Lower leg skin (tissue), 4 donors: ENCODE measurements at places on chromosomes 4 and X. TPM values are rescaled to one million over a fixed set of nuclear protein-coding genes. Genes with fewer than 3 reads are reported as not detected.

DNA sequence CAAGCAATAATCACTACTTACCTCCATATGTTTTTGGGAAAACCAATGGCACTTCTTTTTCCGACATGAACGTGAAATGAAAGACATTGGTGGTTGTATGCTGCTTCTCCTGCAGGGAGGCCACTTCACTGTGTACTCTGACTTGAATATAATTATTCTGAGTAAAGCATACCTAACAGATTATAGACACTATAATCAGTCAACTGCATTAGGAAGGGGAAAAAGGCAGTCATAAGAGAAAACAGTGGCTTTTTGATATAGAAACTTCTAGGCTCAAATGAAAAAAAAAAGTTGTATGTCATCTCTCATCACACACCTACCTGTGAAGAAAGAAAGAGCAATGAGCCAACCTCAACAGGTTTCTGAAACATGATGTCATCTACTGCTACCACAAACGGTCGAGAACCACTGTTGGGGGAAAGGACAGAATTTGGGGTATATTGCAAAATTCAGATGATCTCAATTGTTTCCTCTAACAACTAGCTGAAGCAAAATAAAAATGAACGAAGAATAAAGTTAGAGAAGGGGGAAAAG, 37.4 kb downstream of the PRDX4 start:
- DNase-seq, result no peak

DNA sequence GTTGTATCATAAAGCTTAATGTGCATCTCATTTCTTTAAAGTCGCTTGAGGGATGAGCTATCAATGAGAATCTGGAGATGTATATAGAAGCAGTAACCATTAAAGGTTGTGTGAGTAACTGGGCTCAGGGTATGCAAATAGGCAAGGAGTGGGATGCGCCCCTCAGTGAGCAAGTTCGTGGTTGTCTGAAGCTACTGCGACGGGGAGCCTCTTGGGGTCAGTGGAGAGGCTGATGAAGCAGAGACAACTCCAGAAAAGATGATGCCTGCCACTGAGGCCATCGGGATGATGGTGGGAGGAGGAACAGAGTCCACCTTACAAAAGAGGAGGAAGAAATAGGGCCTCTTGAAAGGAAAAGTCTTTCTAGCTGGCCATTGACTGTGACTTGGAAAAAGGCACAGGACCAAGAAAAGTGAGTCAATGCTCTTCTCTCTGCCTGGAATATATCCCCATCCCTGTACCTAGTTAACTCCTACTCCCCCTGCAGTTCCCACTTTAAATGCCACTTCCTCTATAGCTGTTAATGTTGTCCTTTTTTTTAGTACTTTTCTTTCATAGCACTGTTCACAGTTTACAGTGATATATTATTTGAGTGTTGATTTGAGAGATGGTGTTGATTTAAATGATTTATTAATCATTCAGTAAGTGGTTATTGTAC, 51.4 kb upstream of the LSM6 start:
- DNase-seq, result no peak

- peak; percentile 46 for DNase-seq
Measured at GRCh38 chrX:56790778-56791177, 61.7 kb downstream of the NBDY start.

- DNase-seq, result no peak
Measured at GRCh38 chr4:13626492-13627177, 890 bp downstream of the BOD1L1 start.

DNA sequence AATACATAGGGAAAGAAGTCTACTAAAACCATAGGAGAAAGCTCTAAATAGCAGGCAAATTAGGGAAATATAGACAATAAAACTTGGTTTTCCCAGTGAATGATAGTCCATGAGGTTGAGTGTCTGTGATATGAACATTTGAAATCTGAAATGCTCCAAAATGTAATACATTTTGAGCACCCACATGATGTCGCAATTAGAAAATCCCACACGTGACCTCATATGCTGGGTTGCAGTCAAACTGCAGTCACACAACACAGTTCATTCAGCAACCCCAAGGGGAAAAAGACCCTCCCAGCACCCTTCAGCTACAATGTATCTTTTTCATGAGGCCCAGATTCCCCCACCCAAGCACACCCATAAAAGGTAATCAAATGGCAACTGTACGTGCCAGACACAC, 155.6 kb downstream of the BTC start:
- no peak for DNase-seq

DNA sequence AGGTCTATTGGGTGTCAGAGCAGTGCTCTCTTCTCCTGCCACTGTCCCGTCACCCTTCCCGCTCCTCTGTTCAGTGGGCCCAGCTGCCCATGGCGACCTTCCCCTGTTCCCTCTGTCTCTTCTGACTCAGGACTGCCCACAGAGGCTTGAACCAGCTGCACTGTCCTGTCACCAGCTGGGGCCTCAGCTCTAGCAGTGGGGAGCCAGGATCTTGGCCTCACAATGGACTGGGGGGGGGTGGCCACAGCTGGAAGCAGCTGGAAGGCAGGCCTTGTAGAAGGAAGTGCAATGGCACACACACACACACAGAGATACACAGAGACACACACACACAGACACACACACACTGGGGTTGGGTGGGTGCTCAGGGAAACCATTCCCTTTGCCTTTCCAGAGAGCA, 114.0 kb upstream of the PJA1 start:
- no peak for DNase-seq

GRCh38 chrX:70231666-70232065, 2.8 kb upstream of the AWAT1 start:
- DNase-seq, result no peak

DNA sequence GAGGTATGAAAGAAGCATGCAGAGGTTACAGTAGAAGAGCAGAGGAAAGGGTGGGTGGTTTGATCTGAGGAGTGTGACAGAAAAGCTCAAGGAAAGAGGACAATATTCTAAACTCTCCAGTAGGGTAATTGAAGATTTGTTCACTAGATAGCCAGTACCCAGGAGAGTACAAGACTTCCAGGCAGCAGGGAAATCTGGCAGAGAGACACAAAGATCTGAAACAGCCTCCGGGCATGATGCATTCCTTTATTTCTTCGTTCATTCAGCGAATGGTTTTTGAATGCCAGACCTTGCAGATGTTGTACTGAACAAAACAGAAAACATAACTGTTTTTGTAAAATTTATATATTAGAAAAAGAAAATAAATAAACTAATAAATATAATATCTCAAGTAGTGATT, 766.6 kb downstream of the FAT4 start:
- no peak for DNase-seq

GRCh38 chrX:10486373-10486772, 134.0 kb downstream of the MID1 start:
- peak; percentile 16 for DNase-seq

- DNase-seq, result no peak
Measured at GRCh38 chr4:15013585-15013984, 11.3 kb downstream of the CPEB2 start.

DNA sequence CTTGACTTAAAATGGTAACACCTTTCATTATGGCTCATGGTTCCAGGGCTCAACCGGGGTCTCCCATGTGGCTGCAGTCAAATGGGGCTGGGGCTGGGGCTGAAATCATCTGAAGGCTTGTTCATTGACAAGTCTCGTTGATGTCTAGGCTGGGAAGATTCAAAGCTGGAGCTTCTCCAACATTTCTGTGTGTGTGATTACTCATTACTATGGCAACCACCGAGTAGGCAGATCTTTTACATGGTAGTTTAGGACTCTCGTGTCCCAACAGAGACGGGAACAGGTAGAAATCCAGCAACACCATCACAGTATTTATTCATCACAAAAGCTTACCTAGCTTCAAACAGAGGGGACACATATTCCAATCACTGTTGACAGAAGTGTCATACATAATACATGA, 7.8 kb downstream of the YTHDC1 start:
- DNase-seq, result no peak

DNA sequence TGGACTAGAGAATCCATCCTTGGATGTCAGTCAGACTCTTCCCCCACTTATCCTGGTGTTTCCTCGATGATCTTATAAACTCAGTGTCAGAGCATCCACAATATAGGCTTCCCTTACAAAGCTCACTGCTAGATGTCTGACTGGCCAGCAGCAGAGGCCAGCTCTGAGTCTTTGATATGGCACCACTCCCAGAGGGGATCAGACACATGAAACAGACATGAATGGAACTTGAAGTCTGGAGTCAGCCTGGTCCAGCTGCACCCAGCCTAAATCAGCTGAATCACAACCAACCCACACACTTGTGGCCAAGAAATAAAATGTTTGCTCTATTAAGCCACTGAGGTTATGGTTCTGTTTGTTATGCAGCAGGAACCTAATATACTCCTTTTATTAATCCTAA, 129.6 kb upstream of the MED14 start:
- DNase-seq, result no peak

GRCh38 chrX:18449236-18449635, 23.8 kb downstream of the CDKL5 start:
- DNase-seq, result no peak

DNA sequence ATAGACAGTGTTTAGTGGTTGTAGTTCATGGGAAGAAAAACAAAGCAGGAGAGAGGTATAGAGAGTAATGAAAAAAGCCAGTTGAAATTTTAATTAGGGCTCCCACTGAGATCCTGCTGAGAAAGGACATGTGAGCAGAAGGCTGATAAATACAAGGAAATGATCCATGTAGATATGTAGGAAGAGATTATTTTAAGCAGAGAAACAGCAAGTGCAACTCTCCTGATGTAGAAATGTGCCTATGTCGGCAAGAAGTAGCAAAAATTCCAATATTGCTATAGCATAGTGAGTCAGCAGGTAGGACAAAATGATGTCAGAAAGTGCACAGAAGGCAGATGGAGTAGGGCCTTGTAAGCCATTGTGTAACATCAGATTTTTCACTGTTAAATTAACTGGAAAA, 1027.3 kb downstream of the PCDH18 start:
- DNase-seq, result no peak

DNA sequence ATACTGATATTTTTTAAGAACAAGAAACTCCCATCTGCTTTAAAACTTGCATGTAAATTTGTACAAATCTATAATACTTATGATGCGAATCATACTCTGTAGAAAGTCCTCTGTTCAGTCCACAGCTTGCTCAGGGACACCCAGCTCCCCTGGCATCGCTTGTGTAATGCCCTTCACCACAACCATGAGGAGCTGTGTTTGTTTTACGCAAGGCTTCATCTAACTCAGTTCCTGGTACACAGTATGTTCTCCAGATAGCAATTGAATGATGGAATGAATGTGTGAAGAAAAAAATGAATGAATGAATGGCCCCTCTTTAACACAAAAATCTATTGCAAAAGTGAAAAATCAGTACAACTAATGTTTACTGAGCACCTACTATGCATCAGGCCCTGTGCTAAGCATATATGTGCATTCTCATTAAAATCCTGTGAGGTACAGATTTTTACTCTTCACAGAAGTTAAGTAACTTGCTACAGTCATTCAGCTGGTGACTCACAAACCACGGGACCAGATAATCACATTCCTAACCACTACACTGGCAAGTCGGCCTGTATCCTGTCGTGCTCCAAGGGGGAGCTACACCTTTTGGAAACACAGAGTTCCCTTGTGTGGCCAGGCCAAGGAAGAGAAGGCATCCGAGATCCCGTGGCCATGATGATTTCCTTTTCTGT, 58.7 kb upstream of the KDR start:
- peak; percentile 62 for DNase-seq

- DNase-seq, result no peak
Measured at GRCh38 chr4:73844806-73845205, 8.3 kb upstream of the PF4V1 start.

- no peak for DNase-seq
Measured at GRCh38 chrX:8242431-8243020, 71.5 kb upstream of the VCX2 start.

DNA sequence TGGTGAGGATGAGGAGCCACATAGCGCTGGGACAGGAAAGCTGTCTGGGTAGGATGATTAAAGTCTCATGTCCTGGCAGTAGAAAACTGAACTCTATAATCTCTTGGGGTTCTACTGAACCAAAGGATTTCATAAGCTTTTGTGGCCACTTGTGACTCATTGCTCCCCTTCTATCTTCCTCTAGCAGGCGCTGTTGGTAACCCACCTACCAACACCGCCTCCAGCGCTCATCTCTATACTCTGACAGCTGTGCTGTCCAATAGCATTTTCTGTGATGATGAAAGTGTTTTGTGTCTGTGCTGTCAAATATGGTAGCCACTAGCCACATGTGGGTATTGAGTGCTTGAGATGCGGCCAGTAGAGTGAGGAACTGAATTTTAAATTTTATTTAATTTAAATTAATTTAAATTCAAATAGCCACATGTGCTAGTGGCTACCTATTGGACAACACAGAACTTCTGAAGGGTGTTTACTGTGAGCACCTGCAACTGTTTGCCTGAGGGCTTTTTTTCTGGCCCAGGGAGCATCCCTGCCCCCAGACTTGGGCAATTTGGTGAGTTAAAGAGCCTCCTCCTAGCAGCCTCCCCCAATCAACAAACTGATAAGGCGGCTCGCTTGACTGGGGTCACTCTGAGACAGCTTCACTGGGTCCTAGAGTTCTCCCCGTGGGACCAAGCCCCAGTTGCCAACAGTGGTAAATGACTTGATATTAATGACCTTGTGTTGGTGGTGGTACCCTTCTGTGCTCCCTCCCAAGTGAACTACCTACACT, 169.2 kb upstream of the ATP6AP2 start:
- DNase-seq, result no peak

DNA sequence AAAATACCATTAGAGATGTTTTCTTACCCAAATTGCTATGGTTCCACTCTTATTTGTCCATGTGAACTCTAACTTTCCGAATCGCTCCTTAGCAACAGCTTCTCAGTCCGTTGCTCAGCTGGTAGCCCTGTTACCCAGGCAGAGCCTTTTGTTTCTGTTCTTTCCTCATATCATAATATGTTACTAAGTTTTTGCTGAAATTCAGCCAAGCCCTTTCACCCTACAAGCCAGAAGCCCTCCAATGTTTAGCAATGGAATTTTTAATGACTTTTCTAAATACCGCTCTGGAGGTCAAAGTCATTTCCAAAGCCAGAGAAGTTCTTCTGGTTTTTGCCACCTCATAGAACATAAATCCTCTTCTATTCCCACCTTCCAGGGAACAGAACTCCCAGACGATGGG, 1029.5 kb downstream of the C4orf33 start:
- no peak for DNase-seq

DNA sequence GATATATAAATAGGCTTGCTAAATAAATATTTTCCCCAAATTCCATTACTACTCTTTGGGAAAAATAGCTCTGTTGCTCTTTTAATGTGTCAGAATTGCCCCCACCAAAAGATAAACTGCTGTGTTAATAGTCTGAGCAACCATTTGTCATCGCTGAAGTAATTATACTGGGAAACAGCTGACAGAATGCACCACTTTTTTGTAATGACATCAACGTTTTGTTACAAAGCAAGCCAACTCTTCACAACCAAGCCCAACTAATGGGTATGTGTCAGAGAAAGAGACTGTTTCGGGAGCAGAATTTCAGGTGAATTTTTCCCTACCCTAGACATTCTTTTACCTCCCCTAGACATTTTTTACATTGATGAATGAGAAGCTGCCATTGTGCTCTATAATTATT, 405.0 kb upstream of the MAGEB18 start:
- DNase-seq, result no peak

NAT8L gene
- 1.1 TPM for total RNA-seq

GPR119 gene
- not detected for total RNA-seq

CABS1 gene
- not detected for total RNA-seq

PNMA6A gene
- 0.08 TPM for total RNA-seq

MUC7 gene
- total RNA-seq, result 2.5 TPM

ENAM gene
- not detected for total RNA-seq

TEX11 gene
- total RNA-seq, result not detected

CITED1 gene
- 2.7 TPM for total RNA-seq
